ENCODE measurements at places on chromosomes 1 and 21.

DNA sequence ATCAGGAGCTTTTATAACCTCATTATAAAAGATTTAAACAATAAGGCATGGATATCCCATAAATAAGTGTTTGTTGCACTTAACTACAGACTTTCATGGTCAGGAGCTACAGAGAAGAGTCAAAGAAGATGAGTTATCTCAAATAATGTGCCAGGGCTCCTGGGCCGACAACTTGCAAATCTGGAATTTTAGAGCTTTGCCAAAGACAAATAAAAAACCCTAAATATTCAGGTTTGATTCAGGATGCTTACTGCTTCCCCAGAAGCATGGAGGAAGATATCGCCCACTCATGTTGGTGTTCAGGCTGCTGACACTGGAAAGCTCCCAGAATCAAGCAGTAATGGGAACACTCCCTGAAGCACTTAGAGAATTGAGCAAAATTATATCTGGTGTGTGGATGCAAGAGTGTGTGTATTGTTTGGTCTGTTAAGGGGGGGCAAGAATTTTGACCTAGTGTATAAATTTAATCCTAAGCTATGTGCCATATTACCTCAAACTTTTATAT lies 176.9 kb upstream of the ESRRG start:
- DNase-seq, result no peak

GRCh38 chr1:244918421-244919319 lies 54.3 kb upstream of the HNRNPU start:
- peak; percentile 11 for DNase-seq

DNA sequence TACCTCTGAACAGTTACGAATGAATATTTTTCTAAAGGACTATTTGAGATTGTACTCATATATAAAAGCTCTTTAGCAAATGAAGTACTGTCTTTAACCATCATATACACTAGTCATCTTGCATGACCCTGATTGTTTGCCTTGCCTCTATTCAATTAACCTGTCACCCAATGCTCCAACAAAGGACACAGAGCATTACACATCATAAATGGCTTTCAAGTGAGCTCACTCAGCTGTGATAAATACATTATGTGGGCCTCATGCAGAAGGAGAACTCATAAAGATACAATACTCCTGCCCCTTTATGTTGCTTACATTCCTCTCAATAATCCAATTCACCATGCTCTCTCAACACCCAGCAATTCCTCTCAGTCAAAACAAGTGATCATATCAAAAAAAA lies 993.0 kb upstream of the PRMT6 start:
- no peak for DNase-seq

- DNase-seq, result peak; percentile 89
These were observed 48.9 kb downstream of the INKA2 start for GRCh38 chr1:111690306-111690617.

- no peak for DNase-seq
These were observed 53.6 kb downstream of the CHODL start for GRCh38 chr21:18298228-18298627.

DNA sequence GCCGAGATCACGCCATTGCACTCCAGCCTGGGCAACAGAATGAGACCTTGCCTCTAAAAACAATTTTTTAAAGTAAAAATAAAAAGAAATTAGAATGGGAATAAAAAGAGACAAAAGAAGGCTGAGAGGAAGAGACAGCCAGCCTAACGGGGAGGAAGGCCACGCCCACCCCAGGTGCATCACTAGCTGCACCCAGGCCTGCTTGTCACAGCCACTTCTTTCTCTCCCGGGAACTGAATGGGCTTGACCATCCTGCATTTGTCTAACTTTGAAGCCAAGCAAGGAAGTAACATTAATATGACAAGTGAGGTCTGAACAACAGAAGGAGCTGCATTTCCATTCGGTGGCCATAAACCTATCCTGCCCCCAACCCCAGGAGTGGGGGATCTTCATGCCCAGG lies 20.8 kb upstream of the EFNA1 start:
- DNase-seq, result no peak

DNA sequence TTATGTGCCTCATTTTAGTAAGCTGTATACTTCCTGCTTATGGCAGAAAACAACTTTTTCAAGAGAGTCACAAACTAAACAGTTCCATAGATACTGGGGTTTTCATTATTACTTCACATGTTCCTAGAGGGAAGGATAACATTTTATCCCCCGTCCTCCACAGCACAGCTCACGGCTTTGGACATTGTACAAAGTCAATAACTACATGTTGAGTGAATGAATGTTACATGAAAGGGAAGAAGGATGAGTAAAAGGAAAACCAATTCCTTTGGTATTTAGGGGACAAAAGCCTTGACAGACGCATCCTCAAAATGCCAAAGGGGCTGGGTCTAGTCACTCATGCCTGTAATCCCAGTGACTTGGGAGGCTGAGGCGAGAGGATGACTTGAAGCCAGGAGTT lies 14.8 kb downstream of the PI4KB start:
- peak; percentile 22 for DNase-seq

DNA sequence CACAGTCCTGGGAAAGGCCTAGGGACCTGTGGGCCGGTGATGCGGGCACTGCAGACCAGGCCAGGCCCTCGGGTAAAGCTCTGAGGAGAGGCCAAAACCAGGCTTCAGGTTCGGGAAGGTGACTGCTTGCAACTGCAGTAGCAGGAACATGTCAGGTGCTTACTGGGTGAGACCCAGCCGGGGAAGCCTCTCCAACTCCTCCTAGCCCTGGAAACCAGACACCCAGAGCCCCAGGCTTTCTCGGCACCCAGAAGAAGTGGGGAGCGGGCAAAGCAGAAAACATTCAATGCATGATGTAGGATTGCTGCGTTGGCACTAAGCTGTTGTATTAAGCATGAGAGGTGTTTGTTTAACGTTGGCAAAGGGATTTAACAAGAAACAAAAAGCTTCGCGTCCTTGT lies 20.2 kb upstream of the GNPAT start:
- DNase-seq, result no peak

- DNase-seq, result no peak
These were observed 19.2 kb downstream of the CD1D start for GRCh38 chr1:158199849-158200248.

DNA sequence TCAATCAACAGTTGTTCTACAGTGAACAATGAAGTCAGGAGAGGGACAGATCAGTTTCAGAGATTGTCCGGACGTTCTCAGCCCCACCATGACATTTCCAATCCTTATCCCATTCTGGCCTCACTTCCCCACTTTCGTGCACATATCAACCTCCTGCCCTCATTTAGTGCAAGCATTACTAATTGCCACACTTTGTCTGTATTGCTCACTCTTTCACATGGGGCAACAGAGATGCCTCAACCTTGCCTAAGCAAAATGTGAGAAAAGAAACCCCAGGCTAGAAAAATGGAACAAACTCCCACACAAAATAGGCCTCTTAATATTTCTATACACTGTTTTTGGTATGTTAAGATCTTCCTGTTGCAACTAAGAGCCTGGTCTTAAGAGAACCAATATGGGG lies 8.9 kb upstream of the RGS1 start:
- DNase-seq, result no peak

GRCh38 chr1:70057500-70057899 lies 147.9 kb downstream of the LRRC40 start:
- DNase-seq, result no peak

DNA sequence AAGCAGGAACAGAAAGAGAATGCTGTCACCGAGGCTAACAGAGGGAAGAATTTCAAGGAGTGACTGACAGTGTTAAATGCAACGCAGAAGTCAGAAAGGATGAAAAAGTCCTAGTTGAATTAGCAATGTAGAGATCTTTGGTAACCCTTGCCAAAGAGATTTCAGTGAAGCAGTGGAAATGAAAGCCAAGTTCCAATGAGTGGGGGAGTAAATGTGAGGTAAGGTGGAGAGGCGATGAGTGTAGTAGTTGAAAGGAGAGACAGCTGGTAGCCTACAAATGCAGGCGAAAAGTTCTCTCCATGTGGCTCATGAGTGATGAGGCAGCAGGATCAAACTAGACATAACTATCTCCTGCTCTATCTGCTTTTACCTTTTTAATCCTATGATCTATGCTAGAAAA lies 74.6 kb upstream of the IPO9 start:
- DNase-seq, result no peak

- DNase-seq, result peak; percentile 62
These were observed 1.5 kb downstream of the ZNF684 start for GRCh38 chr1:40532844-40533424.

- no peak for DNase-seq
These were observed 1237.4 kb upstream of the TMPRSS15 start for GRCh38 chr21:19640964-19641363.

- DNase-seq, result peak; percentile 71
These were observed at the start of gene LRRC8D for GRCh38 chr1:89820422-89821321. Gene LRRC8D (plus strand): TSS chr1:89821032. CDS start chr1:89933069, 112,037 bp downstream.

DNA sequence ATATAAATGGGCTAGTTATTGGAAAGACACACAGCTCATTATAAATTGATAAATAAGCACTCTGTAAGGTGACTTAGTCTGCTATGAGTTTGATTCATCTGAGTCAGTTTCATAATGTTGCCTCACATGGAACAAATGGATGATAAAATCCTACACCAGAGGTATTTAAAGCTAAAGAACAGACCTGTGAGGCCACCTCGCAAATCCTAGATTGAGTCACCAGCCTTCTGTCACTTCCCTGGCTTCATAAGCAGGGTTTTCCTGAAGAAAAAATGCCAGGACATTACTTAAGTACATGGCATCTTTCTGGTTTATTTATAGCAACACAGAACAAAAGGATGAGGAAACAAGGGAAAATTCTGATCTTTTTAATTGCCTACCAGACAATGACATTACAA lies 18.4 kb downstream of the CD2 start:
- no peak for DNase-seq

DNA sequence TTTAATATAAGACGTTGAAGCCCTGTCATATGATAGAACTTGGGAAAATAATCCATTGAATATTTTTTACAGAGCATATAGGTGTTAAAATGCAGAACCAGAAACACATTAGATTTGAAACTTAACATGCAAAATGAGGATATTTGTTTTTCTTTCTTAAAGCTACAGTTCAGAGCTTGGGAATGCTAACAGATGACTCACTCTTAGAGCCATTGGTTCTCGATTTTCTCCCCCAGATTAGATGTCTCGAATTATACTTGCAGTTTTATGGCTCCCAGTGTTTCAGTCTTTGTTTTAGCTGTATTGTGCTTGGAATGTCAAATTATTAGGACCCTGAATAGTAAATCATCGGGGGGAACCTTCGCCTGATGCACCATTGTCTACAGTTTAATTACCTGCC lies 575.7 kb upstream of the ZP4 start:
- DNase-seq, result no peak

GRCh38 chr1:156359973-156360372 lies 9.0 kb upstream of the RHBG start:
- no peak for DNase-seq

GRCh38 chr1:17893891-17894631 lies 138.9 kb downstream of the ACTL8 start:
- no peak for DNase-seq

DNA sequence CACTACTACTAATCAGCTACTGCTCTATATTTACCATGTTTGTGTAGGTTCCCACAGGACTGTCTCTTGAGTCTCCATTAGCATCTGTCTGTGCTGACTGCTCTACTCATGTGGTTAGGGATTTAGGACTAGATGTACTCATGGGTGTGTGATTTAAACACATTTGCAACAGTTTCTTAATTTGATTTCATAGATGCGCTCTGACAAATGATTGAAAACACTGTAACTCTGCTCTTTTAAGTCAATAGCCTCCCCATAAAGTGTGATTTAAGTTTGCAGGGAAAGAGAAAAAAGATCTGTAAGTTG lies 809.3 kb downstream of the NCAM2 start:
- no peak for DNase-seq

GRCh38 chr1:22037520-22037919 lies 15.0 kb upstream of the CDC42 start:
- DNase-seq, result no peak

DNA sequence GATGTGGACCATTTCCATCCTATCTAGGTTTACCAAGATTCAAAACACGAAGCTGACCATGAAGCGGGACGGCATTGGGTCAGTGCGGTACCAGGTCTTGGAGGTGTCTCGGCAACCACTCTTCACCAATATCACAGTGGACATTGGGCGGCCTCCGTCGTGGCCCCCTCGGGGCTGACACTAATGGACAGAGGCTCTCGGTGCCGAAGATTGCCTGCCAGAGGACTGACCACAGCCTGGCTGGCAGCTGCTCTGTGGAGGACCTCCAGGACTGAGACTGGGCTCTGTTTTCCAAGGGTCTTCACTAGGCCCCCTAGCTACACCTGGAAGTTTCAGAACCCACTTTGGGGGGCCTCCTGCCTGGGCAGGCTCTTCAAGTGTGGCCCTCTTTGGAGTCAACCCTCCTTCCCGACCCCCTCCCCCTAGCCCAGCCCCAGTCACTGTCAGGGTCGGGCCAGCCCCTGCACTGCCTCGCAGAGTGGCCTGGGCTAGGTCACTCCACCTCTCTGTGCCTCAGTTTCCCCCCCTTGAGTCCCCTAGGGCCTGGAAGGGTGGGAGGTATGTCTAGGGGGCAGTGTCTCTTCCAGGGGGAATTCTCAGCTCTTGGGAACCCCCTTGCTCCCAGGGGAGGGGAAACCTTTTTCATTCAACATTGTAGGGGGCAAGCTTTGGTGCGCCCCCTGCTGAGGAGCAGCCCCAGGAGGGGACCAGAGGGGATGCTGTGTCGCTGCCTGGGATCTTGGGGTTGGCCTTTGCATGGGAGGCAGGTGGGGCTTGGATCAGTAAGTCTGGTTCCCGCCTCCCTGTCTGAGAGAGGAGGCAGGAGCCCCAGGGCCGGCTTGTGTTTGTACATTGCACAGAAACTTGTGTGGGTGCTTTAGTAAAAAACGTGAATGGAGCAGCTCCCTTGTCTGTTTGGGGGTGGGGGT lies 864 bp upstream of the CCDC24 start:
- no peak for DNase-seq

DNA sequence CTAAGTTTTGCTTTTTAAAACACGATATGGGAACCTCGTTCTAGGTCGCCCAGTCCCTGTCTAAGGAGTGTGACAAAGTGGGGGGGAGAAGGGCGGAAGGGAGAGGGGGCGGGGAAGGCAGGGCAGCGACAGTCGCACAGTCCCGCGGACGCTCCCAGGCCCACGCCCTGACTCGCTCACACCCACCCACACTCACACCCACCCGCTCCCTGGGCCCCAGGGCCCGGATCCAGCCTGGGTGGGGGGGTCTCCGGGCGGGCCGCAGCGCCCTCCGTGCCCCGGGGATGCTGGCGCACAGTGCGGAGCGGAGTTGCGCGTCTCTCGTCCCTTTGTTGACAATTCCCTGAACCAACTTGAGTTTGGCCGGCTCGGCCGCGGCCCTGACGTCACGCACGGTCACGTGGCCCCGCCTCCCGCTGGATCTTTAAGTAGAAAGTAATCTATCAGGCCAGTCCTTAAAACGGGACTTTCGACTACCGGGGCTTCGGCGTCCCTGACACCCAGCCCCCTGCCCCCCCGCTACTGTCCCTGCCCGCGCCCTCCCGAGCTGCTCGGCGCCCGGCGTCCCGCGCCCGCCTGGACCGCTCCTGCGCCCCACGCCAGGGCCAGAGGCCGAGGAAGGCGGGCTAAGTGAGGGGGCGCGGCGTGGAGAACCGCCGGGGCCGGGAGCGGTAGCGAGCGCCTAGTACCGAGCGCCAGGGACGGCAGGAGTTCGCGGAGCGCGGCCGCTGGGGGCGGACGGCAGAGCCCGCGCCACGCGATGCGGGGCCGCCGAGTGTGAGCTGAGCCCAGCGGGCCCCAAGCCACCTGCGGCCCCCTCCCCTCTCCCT lies at the start of gene FOXD3:
Gene FOXD3 (plus strand): TSS at position 454 of the 830 bp plus-strand sequence. CDS start 492 bp downstream, outside the sequence.
- DNase-seq, result no peak

GRCh38 chr1:34365295-34365694 lies 188.6 kb downstream of the C1orf94 start:
- no peak for DNase-seq
